ENCODE measurements at places on chromosomes 11 and 22. TPM values are rescaled to one million over a fixed set of nuclear protein-coding genes. Genes with fewer than 3 reads are reported as not detected.

- no peaks in the 10 kb centered on the region for H3K36me3 ChIP-seq
- no peaks in the 10 kb centered on the region for H3K4me1 ChIP-seq
- H3K27ac ChIP-seq: no peak overlapping the region
Measured at GRCh38 chr11:6012035-6012668, 5.4 kb upstream of the OR56A4 start.

The HOATZ gene
- polyA plus RNA-seq: not detected

- no peaks in the 10 kb centered on the region for H3K4me1 ChIP-seq
- peaks cover 12% of the 10 kb centered on the region for H3K27me3 ChIP-seq
- H3K36me3 ChIP-seq: no peaks in the 10 kb centered on the region
- DNase-seq: no peak
- H3K27ac ChIP-seq: no peak overlapping the region
Measured at GRCh38 chr11:31798057-31798553, 13.0 kb downstream of the PAX6 start.

DNA sequence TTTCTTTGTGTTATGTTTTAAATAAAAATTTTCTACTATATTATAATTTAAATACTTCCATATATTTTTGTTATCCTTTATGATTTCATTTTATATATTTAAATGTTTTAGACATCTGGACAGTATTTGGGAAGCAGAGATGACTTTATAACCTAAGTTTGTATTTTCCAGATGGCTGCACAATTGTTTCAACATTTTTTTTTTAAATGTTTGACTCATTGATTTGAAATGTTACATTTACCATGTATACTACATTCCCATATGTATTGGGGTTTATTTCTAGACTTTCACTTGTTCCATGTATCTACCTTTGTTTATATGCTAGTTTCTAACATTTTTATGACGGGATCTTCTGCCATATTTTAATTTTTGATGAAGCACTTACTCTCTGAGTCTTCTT lies 766.5 kb downstream of the METTL15 start:
- no peak overlapping the region for H3K4me3 ChIP-seq
- no peak overlapping the region for H3K27ac ChIP-seq
- H3K36me3 ChIP-seq: no peaks in the 10 kb centered on the region
- H3K27me3 ChIP-seq: no peaks in the 10 kb centered on the region
- no peak for DNase-seq

- H3K4me3 ChIP-seq: no peak overlapping the region
- no peak for DNase-seq
- H3K4me1 ChIP-seq: no peaks in the 10 kb centered on the region
Measured at GRCh38 chr11:86524620-86525352, 147.6 kb downstream of the ME3 start.

- no peak overlapping the region for H3K4me3 ChIP-seq
- H3K27ac ChIP-seq: no peak overlapping the region
- no peaks in the 10 kb centered on the region for H3K4me1 ChIP-seq
- DNase-seq: no peak
Measured at GRCh38 chr22:30978304-30978962, 9.4 kb downstream of the TUG1 start.

The SCGB1D2 gene
- not detected for polyA plus RNA-seq

- no peak overlapping the region for H3K27ac ChIP-seq
- DNase-seq: peak; percentile 27
- H3K36me3 ChIP-seq: no peaks in the 10 kb centered on the region
Measured at GRCh38 chr11:75233754-75234172, 6.8 kb upstream of the TPBGL start.

- H3K4me1 ChIP-seq: no peaks in the 10 kb centered on the region
- no peak overlapping the region for H3K27ac ChIP-seq
- H3K4me3 ChIP-seq: no peak overlapping the region
- DNase-seq: no peak
- no peaks in the 10 kb centered on the region for H3K36me3 ChIP-seq
Measured at GRCh38 chr11:43516316-43516850, 157.7 kb downstream of the TTC17 start.

DNA sequence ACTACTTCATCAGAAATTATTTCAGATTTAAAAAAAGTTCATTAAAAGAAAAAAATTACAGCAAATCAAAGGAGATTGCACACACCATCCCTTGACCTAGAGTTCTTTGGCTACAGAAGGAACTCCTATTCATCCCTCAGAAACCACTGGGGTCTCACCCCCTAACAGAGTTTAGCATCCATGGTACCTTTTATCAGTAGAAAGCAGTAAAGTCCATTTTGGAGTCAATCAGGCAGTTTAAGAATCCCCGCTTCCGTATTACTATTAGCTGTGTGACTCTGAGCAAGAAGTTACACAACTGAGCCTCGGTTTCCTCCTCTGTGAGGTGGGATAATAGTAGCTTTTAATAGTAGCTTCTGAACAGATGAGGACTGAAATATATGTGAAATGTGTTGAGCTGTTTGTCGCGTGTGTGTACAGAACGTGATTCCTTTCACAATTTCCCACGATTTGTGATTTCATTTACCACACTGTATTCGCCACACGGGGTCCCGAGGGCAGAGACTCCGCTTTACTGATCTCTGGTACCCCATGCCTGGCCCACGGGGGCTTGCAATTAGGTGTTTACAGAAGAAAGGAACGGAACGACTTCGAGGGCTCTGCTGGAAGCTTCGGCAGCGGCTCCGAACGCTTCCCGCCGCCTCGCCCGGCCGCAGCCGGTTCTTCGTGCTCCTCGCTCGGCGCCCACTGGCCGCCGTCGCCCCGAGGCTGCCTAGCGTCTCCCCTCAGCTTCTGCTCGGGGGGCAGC lies 72.5 kb upstream of the ZBED5 start:
- no peaks in the 10 kb centered on the region for H3K36me3 ChIP-seq
- peaks cover 5% of the 10 kb centered on the region for H3K27me3 ChIP-seq
- peaks cover 6% of the 10 kb centered on the region for H3K4me1 ChIP-seq
- H3K4me3 ChIP-seq: peak overlapping the region; percentile 50

- H3K4me3 ChIP-seq: no peak overlapping the region
- no peak overlapping the region for H3K27ac ChIP-seq
Measured at GRCh38 chr11:123622576-123622975, 31.8 kb downstream of the SCN3B start.

The DBX1 gene
- not detected for polyA plus RNA-seq

- peaks cover 6% of the 10 kb centered on the region for H3K36me3 ChIP-seq
- no peak for DNase-seq
- H3K27me3 ChIP-seq: no peaks in the 10 kb centered on the region
- no peaks in the 10 kb centered on the region for H3K4me1 ChIP-seq
Measured at GRCh38 chr11:72762641-72763304, 10.6 kb upstream of the ARAP1 start.

DNA sequence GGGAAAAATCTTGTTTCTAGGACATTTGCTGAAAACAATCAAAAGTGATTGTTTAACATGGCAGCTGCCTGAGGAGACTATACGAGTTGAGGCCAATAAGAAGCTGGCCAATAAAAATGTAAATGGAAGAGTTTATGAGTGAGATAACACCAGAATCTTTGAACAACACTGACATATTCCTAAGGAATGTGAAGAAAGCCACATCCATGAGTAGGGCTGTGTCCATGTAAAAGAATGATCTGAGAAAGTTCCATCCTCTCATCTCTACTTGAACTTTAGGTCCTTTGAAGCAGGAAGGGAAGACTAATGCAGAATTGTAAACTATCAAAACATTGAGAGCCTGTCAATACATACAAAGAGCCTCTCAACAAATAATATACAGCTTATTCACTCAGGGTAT lies 6.9 kb upstream of the CHORDC1 start:
- H3K4me3 ChIP-seq: no peak overlapping the region
- H3K36me3 ChIP-seq: no peaks in the 10 kb centered on the region
- no peak overlapping the region for H3K27ac ChIP-seq
- H3K4me1 ChIP-seq: no peaks in the 10 kb centered on the region
- no peak for DNase-seq

DNA sequence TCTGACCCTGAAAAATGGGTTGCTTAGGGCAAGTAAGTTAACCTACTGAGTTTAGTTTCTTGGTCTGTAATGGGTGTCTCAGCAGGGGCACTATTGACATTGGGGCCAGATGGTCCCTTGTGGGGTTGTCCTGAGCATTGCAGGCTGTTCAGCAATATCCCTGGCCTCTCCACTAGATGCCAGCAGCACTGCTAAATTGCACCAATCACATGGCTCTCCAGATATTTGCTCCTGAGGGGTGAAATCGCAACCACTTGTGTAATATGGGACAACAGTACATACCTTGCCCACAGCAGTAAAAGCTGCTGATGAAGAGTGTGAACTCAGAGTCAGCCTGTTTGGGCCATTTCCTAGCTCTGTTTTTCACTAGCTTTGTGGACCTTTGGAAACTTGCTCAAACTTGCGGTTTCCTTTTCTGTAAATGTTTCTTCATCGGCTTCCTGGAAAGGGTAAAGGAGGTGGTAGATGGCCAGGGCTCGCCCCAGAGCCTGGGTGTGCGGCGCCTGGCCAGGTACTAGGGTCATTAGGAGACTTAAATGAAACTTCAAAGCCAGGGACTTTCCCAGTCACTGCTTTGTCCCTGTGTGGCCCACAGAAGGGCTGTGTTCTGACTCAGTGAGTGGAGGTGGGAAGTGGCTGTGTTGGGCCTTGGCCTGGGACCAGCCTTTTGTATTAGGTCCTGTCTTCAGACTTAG lies 13.0 kb downstream of the NCF4 start:
- H3K27me3 ChIP-seq: no peaks in the 10 kb centered on the region
- no peaks in the 10 kb centered on the region for H3K4me1 ChIP-seq
- no peaks in the 10 kb centered on the region for H3K36me3 ChIP-seq
- no peak overlapping the region for H3K27ac ChIP-seq
- no peak overlapping the region for H3K4me3 ChIP-seq
- DNase-seq: no peak

The RBM4B gene
- polyA plus RNA-seq: 23.3 TPM

The THY1 gene
- not detected for polyA plus RNA-seq

The OR52E1 gene
- not detected for polyA plus RNA-seq

GRCh38 chr11:11807811-11808782 lies 33.7 kb upstream of the USP47 start:
- H3K4me1 ChIP-seq: no peaks in the 10 kb centered on the region
- no peaks in the 10 kb centered on the region for H3K36me3 ChIP-seq
- no peak overlapping the region for H3K4me3 ChIP-seq
- H3K27ac ChIP-seq: no peak overlapping the region
- no peak for DNase-seq

The LMO2 gene
- 0.26 TPM for polyA plus RNA-seq

Data from naive thymus-derived CD4-positive, alpha-beta T cell (primary cell).